NCI-H1694 (cell line): ENCODE measurements at places on chromosomes 2 and 18.

- no peak for DNase-seq
These were observed 16.6 kb downstream of the TPO start for GRCh38 chr2:1429895-1430294.

DNA sequence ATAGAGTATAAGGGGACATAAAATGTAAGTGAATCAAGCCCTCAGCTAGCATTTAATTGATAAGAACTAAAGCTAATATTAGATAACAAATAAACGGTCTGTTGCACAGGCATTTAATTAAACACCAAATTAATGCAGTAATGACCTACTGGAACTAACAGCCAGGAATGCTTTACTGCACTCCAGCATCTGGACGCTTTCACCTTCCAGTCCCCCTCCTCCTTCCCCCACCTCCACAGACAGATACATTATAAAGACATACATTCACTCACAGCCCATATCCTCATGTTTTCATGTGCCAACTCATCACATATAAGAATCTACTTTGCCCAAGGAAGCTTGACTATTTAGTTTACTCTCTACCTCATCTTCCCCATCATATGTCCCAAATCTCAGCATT, 337.4 kb upstream of the PIK3C3 start:
- DNase-seq = no peak

DNA sequence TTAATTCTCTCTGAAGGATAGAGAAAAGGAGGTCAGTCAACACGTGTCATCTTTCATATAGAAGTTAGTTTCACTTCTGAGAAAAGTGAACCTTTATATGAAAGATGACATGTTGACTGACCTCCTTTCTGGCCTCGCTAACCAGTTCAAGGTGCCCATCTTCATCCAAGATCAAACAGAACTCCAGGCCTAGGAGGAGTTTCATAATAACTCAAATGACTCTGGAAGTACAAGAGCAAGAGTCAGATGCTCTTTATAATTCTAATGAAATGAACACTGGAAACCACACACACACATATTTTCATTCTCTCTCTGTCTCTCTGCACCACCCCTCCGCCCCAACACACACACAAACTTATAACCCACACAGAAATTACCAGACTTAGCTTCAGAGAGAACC, 16.3 kb downstream of the ANKRD44 start:
- no peak for DNase-seq

GRCh38 chr2:127705391-127706065, 4.2 kb downstream of the SFT2D3 start:
- DNase-seq = no peak

DNA sequence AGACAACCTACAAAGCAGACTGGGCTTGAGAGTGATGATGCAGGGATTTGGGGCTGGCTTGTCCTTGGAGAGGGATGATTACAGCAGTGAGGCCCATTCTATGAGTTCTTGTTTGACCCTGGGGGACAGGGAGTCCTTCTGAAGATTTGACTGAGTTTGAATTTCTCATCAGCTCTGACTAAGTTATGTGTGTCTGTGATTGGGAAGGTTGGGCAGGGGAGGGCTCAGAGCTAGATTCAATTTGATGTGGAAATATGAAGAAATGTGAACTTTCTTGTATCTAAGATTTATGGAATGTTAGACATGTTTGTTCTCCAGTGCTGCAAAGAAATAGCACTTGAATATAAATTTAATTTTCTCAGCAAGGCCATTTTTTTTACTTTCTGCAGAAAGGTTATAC, 19.9 kb upstream of the IL1R2 start:
- DNase-seq = no peak

DNA sequence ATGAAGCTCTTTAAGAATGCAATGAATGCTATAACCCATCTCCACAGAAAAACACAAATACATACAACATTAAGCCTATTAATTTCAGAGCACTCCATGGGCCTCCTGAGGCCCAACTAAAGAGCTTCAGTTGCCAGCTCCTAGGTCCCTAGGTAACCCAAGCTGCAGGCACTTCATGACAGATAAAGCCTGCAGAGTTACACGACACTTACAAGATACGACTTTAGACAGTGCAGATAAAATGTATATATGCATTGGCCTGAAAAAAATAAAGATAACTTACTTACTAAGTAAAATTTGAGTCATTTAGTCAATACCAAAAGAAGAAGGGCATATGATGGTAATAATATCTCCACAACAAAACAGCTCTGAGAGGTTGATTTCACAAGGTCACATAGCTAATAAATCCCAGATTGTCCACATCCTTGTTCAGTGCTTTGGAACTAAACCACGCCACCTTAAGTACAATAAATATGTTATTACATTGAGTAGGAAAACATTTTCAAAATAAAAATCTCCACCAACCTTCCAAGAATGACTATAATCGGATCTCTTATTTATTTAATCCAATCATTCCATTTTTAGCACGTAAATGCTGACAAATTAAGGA, 3.4 kb downstream of the MAP4K3 start:
- DNase-seq = no peak

GRCh38 chr2:16130541-16130880, 190.2 kb downstream of the MYCN start:
- no peak for DNase-seq

DNA sequence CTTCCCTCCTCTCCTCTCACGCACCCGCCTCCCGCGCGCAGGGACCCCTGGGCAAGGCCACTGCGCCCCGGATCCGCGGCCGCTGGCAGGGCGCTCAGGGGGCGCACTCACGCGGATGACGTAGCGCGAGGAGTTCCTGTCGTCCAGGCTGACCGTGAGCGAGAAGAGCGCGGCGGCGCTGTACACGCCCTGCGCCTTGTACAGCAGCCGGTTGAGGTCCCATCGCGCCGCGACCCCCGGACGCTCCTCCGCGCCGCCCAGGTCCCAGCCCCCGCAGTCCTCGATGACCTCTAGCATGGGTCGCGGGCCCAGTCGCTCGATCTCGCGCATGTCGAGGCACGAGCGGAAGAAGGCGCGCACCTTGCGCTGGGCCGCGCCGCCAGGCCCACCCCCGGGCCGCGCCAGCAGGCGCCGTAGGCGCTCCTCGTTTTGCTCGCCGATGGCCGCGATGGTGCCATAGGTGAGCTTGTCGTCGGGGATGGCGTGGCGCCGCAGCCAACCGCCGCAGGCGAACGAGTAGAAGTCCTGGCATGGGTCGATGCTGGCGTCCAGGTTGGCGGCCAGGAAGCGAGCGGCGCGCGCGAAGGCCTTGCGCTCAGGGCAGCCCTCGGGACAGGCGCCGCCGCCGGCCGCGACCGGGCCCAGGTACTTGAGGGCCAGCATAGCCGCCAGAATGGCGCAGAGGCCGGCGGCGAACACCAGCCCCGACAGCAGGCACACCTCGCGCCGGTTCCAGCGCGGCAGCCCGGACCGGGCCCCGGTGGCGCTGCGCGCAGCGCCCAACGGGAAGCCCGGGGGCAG, 1.7 kb downstream of the ECEL1 start:
- DNase-seq = no peak

DNA sequence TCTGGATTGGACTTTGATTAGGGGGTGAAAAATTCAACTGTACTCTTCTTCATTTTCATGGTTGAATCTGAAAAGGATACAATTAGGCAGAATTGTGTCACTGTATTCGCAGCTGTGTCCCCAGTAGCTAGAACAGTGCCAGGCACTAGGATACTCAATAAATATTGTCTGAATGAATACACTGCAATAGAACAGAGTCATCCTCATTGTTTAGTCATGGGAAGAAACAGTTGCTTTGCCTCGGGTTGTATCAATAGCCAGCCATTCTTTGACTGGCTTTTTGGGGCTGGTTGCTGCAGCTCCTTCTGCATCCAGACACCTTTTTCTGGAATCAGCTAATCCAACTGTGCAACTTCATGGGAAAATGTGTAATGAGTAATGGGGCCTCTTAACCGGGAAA, 18.1 kb upstream of the DYNC1I2 start:
- DNase-seq = no peak
